ENCODE measurements at places on chromosomes 3 and 15.

- no peak for DNase-seq
Measured at GRCh38 chr3:159821110-159821509, 167.5 kb upstream of the IL12A start.

- DNase-seq, result peak; percentile 12
Measured at GRCh38 chr15:66931768-66932633, 133.4 kb upstream of the SMAD3 start.

DNA sequence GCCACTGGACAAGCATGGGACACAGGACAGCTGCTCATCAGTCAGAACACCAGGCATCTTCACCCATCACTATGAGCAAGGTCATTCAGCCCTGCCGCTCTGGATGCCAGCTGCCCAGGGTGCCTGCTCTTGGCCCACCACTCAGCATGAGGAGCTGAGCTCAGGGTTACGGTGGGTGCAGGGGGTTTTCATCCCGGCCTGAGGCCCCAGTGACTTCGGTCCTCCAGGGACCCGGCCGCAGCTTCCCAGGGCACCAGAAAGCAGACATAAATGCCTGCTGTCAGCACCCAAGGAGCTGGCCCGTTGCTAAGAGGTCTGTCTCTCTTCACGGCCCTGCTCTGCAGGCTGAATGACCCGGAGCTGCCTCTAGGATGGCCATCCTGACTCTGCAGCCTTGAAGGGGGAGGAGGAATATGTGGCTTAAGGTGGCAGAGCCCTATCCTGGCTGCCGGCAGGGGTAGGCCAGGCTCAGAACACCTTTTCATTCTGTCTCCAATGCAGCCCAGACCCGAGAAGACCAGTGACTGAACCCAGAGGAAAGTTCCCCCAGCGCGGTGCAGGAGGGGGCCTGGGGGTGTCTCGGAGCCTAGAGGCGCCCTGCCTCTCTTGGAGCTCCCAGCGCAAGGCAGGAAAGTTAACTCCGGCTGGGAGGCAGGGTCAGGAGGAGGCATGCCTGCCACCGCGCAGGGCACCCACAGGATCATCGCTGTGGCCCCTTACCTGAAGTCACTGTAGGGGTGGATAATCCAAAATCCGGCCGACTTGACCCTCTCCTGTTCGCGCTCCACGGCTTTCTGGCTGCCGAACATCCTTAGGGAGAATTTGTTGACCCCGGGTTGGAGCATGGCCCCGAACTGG, 1.8 kb downstream of the HCN4 start:
- DNase-seq, result peak; percentile 24

GRCh38 chr3:176796371-176796770, 400.9 kb downstream of the TBL1XR1 start:
- no peak for DNase-seq

Data from WTC11 (cell line).